Small intestine (tissue), 16 donors: ENCODE measurements at places on chromosomes 16 and 17. TPM values are rescaled to one million over a fixed set of nuclear protein-coding genes. Genes with fewer than 3 reads are reported as not detected.
A peak's percentile ranks its signal among the peaks of the same experiment; 100 is the strongest.

GRCh38 chr16:88387941-88388627 lies 5.3 kb downstream of the ZNF469 start:
- DNase-seq = peak; percentile 56

DNA sequence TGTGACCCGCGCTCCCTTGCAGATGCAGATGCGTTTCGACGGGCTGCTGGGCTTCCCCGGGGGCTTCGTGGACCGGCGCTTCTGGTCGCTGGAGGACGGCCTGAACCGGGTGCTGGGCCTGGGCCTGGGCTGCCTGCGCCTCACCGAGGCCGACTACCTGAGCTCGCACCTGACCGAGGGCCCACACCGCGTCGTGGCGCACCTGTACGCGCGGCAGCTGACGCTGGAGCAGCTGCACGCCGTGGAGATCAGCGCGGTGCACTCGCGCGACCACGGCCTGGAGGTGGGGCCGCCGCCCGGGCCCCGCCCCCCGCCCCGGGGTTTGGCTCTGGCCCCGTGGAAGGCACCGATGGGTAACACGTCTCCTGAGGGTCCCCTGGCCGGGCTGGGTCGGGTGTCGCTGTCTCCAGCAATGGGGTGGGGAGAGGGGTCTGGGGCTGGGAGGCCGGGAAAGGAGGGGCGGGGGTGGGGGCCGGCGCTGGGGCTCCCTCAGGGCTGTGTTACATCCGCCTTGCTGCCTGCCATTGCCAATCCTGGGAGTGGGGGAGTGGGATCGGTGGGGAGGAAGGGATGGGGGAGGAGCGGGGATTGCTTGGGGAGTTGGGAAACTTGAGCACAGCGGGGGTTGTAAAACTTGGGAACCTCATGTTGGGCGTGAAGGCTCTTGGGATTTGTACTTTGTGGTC lies 737 bp downstream of the NUDT16L1 start:
- peak; percentile 78 for DNase-seq

DNA sequence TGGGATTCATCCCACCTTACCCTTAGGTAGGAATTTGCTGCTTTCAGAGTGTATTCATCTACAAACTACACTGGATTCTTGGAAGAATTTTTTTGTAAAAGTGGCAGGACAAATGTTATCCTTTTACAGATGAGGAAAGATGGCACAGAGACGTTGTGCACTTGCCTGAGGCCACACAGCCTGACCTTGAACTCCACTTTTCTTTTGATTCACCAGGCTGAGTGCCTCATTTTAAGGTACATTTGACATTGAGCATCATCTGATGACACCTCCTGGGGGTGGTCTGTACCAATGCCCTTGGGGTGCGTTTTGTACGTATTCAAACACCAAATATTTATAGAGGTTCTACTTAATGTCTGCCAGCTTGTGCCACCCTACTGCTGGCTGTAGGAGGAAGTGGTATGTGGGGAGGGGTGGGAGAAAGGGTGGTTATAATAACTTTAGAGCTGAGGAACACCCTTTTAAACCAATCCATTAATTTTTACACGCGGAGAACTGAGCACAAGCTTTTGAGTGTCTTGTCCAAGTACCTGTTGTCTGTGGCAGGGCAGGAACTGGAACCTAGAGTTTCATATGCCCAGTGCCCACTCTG lies 29.1 kb downstream of the HS3ST3B1 start:
- DNase-seq = no peak

DNA sequence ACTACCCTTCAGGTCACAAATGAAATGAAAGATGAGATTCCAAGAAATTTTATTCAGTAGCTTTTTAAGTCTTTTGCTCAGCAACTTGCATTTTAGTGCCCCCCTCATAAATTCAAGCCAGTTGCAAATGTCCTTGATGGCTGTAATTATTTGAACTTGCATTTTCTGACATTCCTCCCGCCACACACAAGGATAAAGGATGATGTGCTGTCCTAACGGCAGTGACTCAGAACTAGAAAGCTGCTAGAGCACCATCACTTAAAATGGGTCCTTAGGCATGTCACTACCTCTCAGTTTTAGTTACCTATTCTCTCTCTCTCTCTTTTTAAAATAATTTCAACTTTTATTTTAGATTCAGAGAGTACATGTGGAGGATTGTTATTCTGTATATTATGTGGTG lies 306.7 kb downstream of the CNTNAP4 start:
- DNase-seq = no peak

- DNase-seq = peak; percentile 77
These were observed 4.8 kb upstream of the ITGA3 start for GRCh38 chr17:50051082-50051576.

GRCh38 chr16:84808826-84809225 lies 11.0 kb upstream of the CRISPLD2 start:
- no peak for DNase-seq

DNA sequence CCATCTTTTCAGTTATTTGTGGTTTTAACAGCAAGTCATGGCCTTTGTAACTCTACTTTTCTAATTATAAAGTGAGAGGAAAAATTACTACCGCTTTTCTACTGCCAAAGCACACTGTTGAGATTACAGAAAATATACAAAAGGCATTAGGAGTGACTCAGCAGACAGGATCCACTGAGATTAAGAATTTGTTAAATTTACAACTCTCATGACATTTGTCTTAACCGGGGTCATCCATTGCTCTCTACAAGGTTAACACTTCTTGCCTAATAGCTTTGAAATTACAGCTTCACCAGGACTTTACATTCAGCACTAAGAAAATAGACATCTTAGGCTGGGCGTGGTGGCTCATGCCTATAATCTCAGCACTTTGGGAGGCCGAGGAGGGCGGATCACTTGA lies 93.4 kb downstream of the SSH2 start:
- DNase-seq = no peak

- DNase-seq = no peak
These were observed 70.3 kb downstream of the KLHDC4 start for GRCh38 chr16:87695534-87695933.

DNA sequence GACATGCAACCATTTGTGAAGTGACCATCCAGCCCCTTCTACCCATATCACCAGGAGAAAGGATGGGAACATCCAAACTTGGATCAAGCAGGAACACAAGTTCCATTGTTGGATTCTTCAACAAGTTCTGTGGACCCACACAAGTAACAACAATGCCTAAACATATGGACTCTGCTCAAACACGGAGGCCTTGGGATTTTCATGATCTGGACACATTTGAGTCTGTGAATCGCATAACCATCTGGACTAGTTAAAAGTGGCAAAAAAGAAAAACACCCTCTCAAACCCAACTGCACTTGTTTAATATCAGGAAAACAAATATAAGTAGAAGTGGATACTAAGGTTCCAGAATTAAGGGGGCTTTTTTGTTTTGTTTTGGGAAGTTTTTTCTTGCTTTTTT lies 70.8 kb downstream of the TOX3 start:
- DNase-seq = no peak

- no peak for DNase-seq
These were observed 1.4 kb downstream of the XYLT2 start for GRCh38 chr17:50347117-50347893.

GRCh38 chr16:79593754-79594153 lies 6.8 kb downstream of the MAF start:
- DNase-seq = no peak

DNA sequence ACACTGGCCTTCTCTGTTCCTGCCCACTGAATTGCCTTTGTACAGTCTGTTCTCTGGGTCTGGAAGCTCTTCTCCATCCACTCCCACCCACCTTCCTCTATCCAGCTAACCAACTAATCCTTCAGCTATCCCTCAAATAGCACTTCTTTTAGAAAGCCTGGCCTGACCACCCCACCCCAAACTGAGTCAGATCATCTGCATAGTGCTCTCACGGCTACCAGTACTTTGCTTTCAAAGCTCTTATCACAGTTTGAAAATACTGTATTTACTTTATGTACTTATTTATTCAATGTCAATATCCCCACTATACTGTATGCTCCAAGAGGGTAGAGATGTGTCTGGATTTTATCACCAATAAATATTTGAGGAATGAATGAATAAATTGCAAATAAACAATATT lies 4.5 kb upstream of the CLDN7 start:
- DNase-seq = no peak

- no peak for DNase-seq
These were observed 1.3 kb downstream of the SMPD3 start for GRCh38 chr16:68446681-68447652.

- DNase-seq = no peak
These were observed 1.0 kb upstream of the ZNF500 start for GRCh38 chr16:4767872-4768548.

DNA sequence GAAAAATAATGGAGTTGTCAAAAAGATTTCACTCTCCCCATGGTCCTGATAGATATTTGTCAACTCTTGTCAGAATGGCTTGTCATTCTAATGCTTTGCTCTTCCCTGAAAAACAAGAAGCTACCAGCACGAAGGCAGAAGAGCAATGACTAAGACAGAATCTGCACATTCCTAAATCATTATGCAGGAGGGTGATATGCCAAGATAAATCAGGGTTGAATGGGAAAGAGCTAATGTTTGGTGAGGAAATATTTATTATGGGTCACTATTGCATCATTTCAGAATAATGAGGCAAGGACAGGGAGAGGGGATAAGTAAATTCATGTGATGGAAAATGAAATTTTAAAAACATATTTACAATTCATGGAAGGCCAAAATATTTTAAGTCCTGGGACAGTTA lies 297.5 kb upstream of the XYLT1 start:
- no peak for DNase-seq

DNA sequence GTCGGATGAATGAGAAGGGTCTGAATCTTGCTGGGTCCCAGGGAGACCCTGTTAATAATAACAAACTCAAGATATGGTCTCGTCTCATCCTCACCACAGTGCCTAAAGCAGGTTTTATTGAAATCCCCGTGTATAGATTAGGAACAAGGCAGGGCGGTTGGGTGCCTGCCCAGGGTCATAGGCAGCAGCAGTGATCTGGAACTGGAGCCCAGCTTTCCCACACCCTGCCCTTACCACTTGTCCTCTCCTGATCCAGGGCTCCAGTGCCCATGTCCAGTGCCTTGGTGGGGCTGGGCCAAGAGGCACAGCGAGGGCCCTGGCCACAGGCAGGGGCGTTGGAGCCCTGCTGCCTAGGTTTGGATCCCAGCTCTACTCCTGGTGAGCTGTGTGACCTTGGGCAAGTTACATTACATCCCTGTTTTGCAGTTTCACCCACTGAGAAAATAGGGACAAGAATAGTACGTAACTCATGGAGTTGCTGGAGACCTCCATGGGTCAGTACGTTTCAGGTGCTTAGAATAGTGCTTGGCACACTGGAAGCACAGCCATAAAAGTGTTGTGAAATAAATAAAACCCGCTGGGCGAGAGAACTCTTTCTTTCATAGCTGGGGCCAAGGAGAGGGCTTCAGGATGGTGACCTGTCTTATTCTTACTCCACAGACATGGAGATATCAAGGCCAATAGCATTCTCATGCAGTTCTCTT lies 13.9 kb downstream of the SOCS3 start:
- no peak for DNase-seq

- DNase-seq = no peak
These were observed 57.5 kb upstream of the SDK2 start for GRCh38 chr17:73701701-73702100.

- DNase-seq = no peak
These were observed 16.7 kb upstream of the TBX21 start for GRCh38 chr17:47716375-47716774.

DNA sequence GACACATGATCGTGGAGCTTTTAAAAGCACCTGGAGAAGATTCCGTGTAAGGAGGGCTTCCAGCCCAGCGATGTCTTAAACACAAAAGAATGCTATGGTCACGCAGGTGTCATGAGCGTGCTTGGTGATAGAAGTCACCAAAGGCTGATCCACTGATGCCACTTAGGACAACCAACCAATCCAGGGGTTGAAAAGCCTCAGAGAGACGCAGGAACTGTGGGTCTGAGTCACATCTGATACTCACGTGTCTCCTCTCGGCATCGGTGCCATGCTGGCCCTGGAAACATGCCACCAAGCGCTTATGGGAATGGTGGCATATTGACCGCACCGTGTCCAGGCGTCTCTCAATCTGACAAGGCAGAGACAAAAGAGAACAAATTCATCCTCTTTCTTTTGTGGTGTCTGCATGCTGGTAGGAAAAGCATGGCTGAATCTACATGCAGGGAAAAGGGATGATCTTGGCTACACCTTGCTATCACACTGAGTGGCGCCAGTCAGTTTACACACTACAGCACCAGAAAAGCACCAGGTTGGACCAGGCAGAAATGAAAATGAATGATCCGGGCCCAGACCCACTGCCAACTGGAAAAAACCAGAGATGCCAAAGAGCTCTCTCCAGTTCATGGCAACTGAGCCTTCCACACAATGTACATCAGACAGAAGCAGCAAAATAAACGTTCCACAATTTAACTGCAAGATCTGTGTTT lies 38.0 kb downstream of the ARHGAP17 start:
- no peak for DNase-seq

DNA sequence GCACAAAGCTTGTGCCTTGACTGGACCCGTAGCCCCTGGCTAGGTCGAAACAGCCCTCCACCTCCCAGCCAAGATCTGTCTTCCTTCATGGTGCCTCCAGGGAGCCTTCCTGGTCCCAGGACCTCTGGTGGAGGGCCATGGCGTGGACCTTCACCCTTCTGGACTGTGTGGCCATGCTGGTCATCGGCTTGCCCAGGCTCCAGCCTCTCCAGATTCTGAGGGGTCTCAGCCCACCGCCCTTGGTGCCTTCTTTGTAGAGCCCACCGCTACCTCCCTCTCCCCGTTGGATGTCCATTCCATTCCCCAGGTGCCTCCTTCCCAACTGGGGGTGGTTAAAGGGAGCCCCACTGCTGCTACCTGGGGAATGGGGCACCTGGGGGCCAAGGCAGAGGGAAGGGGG lies 3.5 kb downstream of the CTRL start:
- DNase-seq = no peak

DNA sequence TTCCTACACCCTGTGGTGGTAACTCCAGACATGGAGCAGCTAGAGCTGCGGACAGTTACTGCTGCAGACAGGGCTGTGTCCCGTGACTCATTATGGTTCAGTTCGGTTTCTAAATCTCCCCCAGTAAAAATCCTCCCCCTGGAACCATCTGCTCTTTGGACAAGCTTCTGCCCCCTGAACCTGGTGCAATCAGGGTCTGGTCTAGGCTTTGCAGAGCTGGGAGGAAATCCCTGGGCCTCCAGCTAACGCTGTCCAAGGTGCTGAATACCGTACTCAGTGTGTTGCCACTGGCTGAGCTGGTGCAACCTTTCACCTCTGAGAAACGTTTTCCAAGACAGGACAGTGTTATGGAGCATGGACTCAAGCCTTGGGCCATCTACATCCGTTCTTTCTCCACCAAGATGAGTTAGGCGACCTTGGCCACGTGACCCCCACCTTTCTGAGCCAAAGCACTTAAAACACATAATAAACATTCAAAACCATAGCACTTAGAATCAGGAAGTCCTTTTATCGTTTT lies 142.0 kb downstream of the CPPED1 start:
- peak; percentile 34 for DNase-seq

Gene SEC14L5
- polyA plus RNA-seq = 0.16 TPM

Gene ALOXE3
- polyA plus RNA-seq = 0.13 TPM

Gene TPSB2
- 1.3 TPM for polyA plus RNA-seq

Gene INCA1
- 2.1 TPM for polyA plus RNA-seq

Gene TRAPPC2L
- polyA plus RNA-seq = 84.8 TPM

Gene LGALS9
- polyA plus RNA-seq = 62.2 TPM

Gene CRYM
- polyA plus RNA-seq = 6.5 TPM

Gene SPATA22
- 0.12 TPM for polyA plus RNA-seq

Gene MYO15B
- 3,618 TPM for polyA plus RNA-seq

Gene KRT35
- not detected for polyA plus RNA-seq

Gene ITGB4
- polyA plus RNA-seq = 100 TPM

Gene KRTAP4-4
- not detected for polyA plus RNA-seq

Gene SULT1A3
- 34.6 TPM for polyA plus RNA-seq

Gene KRTAP9-4
- polyA plus RNA-seq = not detected

Gene KRTAP4-6
- not detected for polyA plus RNA-seq

Gene PPP1R27
- not detected for polyA plus RNA-seq

Gene CES4A
- polyA plus RNA-seq = 5.1 TPM

Gene VWA3A
- polyA plus RNA-seq = 0.01 TPM

Gene SLC9A5
- polyA plus RNA-seq = 0.54 TPM

Gene MYLK3
- polyA plus RNA-seq = 0.25 TPM
